ENCODE measurements at places on chromosomes 6 and 20.
A peak's percentile ranks its signal among the peaks of the same experiment; 100 is the strongest.

- DNase-seq: no peak
These were observed 4.2 kb upstream of the PHIP start for GRCh38 chr6:79082304-79082703.

- DNase-seq: no peak
These were observed 14.7 kb downstream of the UQCC2 start for GRCh38 chr6:33696548-33697518.

GRCh38 chr20:64051561-64052325 lies 2.3 kb upstream of the SOX18 start:
- DNase-seq: no peak

GRCh38 chr20:12177657-12178293 lies 260.1 kb downstream of the BTBD3 start:
- no peak for DNase-seq

- DNase-seq: no peak
These were observed 17.1 kb downstream of the NPEPL1 start for GRCh38 chr20:58709703-58710039.

- no peak for DNase-seq
These were observed 37.4 kb downstream of the RFPL4B start for GRCh38 chr6:112384511-112384910.

DNA sequence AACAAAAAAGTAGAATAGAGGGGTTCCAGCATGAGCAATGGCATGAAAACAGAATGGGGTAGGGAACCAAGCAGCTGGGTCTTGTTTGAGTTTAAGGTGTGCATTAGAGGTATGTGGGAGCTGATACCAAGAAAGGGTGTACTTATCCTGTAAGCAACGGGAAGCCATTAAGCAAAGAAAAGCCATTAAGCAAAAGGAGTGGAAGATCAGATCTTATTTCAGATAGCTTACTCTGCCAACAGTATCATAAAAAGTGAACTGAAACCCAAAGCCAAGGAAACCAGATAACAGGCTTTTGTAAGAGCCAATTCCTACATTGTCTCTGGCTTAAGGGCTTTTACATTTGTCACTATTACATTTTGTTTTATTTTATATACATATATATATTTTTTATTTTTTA lies 21.3 kb upstream of the BEND6 start:
- DNase-seq: no peak

DNA sequence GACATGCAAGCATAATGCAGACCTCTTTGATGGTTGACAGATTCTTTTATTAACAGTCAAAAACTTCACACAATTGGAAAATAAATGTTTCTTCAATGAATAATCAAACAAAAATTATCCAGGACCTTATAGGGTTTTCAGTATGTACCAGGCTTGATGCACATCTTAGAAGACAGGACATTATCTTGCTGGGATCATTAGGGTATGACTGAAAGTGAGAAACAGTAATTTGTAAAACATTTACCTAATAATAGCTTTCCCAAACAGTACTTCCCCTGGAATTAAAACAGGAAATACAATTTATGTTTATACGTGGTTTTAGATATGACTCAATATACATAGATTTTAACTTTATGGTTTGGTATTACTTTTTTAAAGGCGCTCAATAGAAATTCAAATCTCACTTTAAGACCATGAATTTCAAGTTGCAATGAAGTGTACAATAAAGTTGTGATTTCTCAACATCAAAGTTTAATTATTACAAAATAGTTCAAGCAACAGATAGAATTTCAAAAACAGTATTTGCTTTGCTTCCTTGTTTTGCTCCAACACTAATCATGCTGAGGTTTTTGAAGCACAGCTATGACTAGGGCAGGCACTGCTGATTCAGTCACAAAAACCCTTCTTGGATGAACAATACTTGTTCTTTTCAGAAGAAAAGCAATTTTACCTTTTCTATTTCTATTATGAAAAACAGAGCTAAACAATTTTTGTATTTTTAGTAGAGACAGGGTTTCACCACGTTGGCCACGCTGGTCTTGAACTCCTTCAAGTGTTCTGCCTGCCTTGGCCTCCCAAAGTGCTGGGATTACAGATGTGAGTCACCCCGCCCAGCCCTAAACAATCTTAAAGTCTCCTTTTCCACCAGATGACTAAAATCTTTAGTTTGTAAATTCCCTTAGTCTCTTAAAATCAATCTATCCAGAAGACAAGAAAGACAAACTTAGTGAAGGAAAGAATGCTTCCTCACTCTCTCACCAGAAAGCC lies 13.7 kb downstream of the SOD2 start:
- DNase-seq: peak; percentile 26

DNA sequence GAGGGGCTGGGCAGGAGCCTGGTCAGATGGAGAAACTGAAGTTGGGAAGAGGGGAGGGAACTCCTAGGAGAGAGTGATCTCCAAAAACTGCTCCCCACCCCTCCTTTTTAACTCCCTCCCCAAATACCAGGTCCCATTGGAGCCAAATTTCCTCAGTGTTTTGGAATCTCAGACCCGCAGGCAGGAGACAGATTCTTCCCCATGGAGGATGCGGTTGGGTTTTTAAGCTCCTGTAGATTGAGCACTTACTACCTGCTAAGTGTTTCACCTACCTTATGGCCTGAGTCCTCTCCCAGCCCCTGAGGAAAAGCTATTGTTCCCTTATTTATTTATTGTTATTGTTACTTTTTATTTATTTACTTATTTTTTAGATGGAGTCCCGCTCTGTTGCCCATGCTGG lies 73.2 kb downstream of the CEBPB start:
- no peak for DNase-seq

- DNase-seq: no peak
These were observed 178.1 kb upstream of the PDE10A start for GRCh38 chr6:165841153-165841558.

GRCh38 chr6:46203391-46204177 lies 32.8 kb upstream of the ENPP5 start:
- no peak for DNase-seq

GRCh38 chr6:5314191-5314865 lies 53.0 kb downstream of the FARS2 start:
- no peak for DNase-seq

DNA sequence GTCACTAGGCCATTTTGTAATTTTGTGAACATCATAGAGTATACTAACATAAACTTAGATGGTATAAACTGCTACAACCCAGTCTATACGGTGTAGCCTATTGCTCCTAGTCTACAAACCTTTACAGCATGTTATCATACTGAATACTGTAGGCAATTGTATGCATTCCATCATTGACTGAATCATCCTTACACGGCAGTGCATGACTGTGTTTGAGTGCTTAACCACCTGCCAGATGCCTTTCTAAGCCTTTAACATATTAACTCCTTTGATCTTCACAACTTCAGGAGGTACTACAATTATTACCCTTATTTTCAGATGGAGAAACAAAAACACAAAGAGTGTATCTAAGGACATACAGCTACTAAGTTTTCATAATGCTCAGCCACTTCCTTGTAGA lies 14.0 kb downstream of the DPPA5 start:
- DNase-seq: no peak

- peak; percentile 90 for DNase-seq
These were observed 10.8 kb upstream of the WTAP start for GRCh38 chr6:159716247-159717096.

GRCh38 chr6:84361372-84362192 lies 134.1 kb upstream of the CEP162 start:
- DNase-seq: no peak

- DNase-seq: no peak
These were observed 46.0 kb downstream of the PHIP start for GRCh38 chr6:79031821-79032590.

- no peak for DNase-seq
These were observed 80.4 kb downstream of the DACT2 start for GRCh38 chr6:168239044-168239773.

DNA sequence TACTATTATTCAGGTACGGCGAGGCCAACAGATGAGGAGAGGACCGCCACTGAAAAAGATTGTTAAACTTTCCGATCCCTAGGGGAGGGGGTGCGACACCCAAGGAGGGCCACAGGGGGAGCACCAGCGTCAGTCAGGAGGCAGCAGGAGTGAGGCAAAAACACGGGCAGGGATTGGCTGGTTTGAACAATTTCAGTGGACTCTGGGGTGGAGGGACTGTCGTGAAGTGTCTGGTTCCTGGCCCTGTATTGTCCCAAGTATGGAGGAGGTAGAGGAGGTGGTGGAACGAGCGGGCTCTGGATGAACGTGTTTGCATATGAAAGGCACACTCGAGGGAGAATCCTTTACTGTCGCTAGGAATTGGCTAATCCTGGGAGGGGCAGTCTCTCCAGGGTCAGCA lies 32.5 kb upstream of the MCUR1 start:
- DNase-seq: no peak

DNA sequence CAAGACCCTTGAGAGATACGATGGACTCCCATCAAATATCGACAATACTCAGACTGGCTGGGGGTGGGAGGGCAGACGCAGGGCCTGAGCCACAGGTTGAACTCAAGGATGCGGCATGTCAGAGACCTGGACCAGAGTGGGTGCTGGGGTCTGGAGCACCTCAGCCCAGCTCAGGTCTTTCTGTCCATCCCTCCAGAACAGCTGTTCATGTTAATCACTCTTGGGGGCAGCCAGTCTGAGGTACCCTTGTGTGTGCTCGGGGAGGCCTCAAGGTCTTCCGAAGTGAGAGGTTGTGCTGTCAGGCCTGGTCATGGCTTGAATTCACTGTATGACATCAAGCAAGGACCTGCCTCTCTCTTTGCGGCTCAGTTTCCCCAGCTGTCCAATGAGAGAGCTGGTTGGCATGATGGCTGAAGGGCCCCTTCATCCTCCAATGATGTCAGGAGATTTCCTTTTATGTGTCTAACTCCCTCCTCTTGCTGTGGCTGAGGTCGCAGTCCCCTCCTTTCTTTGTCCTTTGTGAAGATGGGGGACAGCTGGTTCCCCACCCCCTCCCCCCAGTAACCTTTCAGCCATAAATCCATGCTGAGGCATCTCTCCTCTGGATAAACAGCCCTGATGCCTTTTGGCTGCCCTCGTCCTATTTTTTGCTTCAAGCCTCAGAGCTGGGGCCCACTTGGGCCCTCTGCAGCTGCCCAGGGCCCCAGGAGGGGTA lies 15.3 kb downstream of the MYH7B start:
- no peak for DNase-seq

DNA sequence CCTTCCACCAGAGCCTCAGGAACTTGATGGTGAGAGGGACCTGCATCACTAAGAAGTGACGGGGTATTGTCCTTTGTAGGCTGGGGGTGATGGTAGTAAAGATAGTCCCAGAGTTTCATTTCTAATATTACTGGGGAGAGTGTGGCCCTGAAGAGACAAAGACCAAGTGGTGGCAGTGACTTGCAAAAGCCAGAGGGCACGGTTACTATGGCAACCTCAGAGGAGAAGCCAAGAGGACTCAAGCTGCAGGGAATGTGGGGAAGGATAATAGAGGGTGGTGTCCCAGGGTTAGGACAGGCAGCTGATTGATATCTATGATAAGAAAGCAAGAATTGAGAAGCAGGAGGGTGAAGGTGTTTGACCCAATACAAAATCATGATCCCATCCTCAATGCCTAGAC lies 42.5 kb downstream of the HLA-G start:
- no peak for DNase-seq

DNA sequence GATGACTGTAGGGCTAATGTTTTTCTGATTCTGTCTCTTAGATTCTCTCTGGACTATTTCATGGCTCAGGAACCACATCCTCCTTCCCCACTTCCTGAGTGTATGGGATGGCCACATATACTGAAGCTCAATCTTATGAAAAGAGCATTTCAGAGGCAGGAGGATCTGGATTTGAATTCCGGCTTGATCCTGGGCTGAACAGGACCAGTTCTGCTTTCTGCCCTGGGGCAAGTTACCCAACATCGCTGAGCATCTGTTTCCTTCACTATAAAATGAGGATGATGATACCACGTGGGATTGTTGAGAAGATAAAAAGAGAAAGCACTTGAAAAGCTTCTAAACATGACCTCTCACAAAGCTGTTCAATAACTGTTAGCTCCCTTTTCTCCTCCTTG lies 168.4 kb upstream of the TNFAIP3 start:
- DNase-seq: peak; percentile 98

- DNase-seq: no peak
These were observed 877.8 kb upstream of the MAP3K7 start for GRCh38 chr6:91464718-91465117.

DNA sequence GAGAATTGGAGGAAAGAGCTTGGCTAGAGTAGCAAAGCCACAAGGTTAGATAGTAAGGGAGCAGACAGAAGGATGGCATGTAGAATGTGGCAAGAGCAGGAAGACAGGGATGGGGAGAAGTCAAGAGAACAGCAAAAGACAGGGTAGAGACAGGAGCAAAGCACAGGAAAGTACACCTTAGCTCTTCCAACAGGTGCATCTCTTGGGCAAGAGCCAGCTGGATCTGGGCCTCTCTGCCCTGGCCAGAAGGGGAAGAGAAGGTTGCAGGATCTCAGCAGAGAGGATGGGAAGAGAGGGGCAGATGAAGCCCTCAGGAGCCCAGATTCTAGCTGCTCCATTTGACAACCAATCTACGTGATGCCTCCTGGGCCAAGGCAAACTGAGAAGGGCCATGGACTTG lies 16.7 kb downstream of the SCUBE3 start:
- DNase-seq: no peak

- no peak for DNase-seq
These were observed 22.0 kb upstream of the PYGB start for GRCh38 chr20:25225642-25226432.

DNA sequence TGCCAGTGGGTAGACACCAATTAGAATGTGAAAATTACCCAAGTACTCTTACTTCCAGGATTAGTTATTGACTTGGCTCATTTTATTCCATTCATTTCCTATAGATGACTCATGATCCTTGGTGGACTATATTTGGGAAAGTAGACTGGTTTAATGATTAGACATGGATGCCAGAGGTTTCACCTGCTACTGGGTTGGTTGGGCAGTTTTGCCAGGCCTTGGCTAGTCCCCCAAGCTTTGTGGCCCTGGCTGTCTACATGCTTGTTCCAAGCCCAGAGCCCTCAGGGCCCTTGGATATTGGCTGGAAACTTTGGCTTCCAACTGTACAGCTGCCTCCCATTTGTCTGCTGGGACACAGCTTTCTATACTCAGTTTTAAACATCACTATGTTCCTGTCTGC lies 104.1 kb downstream of the ZFP64 start:
- DNase-seq: no peak

DNA sequence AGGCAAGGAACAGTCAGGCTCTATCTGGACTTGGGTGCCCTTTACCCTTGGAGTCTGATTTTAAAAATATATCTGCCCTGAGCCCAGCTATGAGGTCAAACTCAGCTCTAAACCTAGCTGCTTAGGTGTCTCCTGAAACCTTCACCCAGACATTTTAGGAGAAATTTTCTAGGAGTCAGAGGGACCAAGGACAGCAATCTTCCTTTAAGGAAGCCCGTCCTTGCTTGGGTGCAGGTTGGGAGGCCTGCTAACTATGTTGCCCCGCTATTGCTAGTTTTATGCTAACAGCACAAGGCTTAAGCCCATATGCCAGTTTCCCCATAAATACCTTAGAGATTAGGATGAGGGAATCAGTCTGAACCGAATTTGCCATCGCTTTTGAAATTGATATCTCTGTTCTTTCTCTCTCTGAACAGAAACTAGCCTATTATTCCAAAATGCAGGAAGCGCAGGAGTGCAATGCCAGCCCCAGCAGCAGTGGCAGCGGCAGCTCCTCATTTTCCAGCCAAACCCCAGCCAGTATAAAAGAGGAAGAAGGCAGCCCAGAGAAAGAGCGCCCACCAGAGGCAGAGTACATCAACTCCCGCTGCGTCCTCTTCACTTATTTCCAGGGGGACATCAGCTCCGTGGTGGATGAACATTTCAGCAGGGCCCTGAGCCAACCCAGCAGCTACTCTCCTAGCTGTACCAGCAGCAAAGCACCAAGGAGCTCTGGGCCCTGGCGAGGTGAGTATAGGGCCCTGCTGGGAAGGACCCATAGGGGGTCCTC lies 2.6 kb downstream of the VGLL2 start:
- DNase-seq: no peak

- DNase-seq: peak; percentile 62
These were observed 503 bp upstream of the GPLD1 start for GRCh38 chr6:24489881-24490280.

Measured in AML-193 (cell line).